ENCODE measurements at places on chromosomes 5 and 9.

DNA sequence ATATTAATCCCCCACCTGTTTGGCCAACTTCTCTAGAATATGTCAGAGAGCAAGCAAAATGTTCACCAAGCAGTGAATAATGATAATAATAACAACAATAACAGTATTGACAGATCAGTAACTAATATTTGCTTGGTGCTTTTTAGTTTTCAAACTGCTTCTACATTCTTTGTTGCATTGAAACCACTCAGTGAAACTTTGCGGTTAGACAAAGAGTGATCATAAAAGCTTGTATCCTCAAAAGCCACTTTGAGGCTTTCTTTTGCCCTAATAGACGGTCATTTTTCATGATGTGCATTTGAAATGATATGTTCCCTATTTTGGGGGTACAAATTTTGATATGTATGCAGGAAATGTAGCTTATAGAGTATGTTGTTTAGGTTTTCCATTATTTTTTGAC is 43.6 kb upstream of the PTGS1 start:
- DNase-seq = no peak

GRCh38 chr5:112687306-112687705 is 50.4 kb upstream of the APC start:
- DNase-seq = no peak

GRCh38 chr5:173984218-173984617 is 4.8 kb upstream of the C5orf47 start:
- no peak for DNase-seq

- DNase-seq = no peak
These were observed 435.8 kb downstream of the CTNND2 start for GRCh38 chr5:11468334-11469039.

DNA sequence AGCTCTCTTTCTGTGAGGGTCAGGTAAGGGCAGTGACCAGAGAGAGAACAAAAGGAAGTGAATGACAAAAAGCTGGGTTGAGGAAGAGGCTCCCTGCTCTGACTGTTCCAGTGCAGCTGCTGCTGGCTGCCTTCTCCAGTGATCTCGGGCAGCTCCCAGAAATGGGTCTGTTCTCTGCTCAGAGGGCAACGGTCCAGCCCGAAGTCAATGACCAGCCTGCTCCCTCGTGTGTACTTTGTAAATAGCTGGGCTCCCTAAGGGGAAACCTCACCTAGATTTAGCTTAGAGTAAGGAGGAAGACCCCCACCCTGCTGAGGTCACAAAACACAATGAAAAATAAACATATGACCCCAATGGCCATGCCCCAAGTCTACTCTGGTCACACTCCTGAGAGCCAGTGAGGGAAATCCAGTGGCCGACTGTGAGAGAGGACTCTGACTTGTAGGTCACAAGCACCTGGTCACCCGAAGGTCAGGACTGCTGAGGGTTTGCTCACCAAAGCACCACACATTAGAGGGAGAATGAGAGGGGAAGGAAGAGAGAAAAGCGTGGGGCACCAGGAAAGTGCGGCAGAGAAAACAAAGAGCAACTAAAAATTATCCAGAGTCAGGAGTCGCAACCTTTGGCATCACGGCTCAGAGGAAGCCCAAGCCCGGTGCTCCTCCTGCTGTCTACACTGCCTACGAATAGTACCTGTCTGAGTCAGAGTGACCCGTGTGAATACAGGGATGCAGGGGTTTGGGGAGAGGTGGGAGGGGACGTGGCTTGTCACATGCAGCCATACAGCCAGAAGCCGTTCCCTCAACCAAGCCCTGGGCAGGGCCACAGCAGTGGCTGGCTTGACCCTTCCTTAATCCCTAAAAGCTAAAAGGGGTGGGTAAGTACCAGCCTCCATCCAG is 19.8 kb downstream of the NIPAL4 start:
- DNase-seq = no peak

DNA sequence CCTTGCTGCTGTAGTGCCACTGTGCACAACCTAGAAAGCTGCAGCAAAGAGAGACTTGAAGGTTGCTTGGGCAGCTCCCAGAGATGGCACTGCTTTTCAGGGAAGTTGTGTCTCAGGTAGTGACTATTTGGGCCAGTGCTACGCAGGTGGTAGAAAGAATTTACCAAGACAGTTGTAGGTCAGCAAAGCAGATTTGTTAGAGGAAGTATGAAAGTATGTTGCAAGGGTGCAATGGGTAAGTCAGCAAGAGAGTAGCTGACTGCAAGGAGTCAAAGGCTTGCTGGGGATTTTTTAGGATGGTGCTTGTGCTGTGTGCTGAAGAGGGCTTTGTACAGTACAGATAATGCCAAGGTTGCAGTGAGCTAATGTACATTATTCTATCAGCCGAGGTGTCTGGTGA is 33.5 kb upstream of the SPARC start:
- no peak for DNase-seq

- no peak for DNase-seq
These were observed 117.8 kb downstream of the ZNF354C start for GRCh38 chr5:179177711-179178575.

DNA sequence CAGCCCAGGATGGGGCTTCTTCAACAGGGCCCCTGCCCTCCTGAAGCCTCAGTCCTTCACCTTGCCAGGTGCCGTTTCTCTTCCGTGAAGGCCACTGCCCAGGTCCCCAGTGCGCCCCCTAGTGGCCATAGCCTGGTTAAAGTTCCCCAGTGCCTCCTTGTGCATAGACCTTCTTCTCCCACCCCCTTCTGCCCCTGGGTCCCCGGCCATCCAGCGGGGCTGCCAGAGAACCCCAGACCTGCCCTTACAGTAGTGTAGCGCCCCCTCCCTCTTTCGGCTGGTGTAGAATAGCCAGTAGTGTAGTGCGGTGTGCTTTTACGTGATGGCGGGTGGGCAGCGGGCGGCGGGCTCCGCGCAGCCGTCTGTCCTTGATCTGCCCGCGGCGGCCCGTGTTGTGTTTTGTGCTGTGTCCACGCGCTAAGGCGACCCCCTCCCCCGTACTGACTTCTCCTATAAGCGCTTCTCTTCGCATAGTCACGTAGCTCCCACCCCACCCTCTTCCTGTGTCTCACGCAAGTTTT is 23.6 kb downstream of the PCDHGC5 start:
- peak; percentile 85 for DNase-seq

- DNase-seq = no peak
These were observed at the start of gene SPINK13 for GRCh38 chr5:148268566-148268965. TSS of gene SPINK13 (plus strand) at chr5:148268794. CDS start at chr5:148270073, 1,279 bp downstream.

DNA sequence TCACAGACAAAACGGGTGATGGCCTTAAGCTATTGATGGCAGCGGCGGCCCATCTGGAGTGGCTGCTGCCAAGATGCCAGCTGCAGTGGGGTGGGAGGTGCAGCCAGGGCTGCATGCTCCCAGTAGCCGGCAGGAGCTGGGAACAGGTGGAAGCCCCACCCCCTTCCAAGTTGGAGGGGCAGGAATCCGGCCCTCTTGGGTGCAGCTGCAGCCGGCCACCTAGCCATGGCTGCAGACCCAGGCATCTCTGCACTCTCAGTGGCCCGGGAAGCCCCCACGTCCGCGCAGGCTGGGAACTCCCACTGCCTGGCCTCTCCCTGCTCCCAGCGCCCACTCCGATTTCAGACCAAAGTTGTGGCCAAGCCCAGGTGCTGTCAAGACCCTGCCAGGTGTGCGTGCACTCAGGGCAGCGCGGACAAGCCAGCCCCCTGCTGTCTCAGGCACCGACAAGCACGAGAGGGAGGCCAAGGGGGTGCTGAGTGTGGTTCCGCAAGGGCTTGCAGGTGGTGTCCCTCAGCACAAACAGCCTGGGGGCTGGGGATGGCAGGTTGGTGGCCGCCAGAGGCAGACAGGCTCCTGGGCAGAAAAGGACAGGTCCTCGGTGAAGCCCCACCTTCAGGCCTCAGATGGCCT is 115.1 kb upstream of the TSLP start:
- DNase-seq = no peak

DNA sequence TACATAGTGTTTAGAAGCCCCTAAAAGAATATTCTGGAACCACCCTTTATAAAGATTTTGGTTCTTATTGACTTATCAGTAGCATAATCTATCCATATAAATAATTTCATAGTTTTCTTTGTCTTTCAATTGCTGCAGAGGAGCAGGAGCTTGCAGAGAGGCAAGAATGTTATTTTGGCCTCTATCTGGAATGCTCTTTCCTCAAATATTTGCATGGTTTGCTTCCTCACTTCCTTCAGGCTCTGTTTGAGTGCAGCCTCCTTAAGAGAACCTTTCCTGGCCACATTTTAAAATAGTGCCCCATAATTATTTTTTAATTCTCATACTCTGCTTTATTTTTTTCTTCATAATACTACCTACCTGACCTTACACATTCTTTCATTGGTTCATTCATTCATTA is 1.5 kb downstream of the C5 start:
- no peak for DNase-seq

DNA sequence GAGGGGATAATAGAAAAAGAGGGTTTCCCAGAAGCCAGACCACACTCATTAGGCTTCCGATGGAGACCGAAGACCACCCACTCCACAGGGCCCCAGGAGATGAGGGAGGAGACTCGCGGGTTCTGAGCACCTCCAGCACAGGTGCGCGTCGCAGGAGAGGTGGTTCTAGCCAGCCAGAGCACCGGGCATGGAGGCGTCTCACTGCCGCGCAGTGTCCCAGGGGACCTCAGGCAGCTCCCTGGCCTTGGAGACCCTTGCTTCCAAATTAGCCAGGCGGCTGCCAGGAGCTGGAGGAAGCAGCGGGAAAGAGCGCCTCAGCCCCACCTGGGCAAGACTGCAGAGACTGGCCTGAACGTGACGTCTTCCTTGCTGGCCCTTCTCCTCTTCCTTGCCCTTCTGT is 115.4 kb upstream of the FBXL7 start:
- no peak for DNase-seq

DNA sequence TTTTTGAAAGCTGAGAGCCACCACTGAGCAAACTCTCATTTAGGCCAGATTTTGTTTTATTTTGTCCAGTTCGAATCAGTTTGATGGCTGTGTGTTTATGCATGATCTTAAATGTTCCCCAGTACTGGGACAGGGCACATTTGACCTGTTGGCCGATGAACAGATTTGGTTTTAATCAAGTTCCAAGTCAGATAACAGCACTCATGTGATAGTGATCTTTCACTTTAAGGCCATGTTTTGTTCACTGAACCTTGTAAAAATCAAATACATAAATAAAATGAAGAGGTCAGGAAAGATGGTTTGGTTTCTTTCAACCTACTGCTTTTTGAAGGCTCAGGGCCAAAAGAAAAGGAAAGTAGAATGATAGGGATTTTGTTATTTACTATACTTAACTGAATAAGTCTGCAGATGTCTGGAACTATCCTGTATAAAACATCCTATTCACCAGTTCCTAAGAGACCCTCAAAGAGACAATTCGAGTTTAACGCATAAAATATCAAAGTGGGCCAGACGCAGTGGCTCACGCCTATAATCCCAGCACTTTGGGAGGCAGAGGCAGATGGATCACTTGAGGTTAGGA is 77.2 kb downstream of the PGM5 start:
- no peak for DNase-seq

- DNase-seq = no peak
These were observed 182.2 kb downstream of the AGTPBP1 start for GRCh38 chr9:85559526-85559925.

DNA sequence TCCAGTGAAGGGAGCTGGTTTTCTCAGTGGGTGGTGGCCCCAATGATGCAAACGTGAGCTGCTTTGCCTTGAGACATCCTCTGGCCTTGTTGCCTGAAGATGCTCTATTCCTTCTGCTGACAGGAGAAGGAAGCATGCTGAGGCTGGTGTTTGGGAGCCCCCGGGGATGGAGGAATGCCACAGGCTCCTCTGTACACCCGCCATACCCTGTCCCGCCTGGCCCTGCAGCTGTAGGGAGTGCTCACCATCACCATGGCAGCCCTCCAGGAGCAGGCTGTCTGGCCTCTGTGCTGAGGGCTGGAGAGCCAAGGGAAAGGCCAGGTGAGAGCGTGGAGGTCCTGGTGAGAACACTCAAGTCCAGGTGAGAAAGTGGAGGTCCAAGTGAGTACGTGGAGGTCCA is 134.4 kb downstream of the MRPL36 start:
- no peak for DNase-seq

DNA sequence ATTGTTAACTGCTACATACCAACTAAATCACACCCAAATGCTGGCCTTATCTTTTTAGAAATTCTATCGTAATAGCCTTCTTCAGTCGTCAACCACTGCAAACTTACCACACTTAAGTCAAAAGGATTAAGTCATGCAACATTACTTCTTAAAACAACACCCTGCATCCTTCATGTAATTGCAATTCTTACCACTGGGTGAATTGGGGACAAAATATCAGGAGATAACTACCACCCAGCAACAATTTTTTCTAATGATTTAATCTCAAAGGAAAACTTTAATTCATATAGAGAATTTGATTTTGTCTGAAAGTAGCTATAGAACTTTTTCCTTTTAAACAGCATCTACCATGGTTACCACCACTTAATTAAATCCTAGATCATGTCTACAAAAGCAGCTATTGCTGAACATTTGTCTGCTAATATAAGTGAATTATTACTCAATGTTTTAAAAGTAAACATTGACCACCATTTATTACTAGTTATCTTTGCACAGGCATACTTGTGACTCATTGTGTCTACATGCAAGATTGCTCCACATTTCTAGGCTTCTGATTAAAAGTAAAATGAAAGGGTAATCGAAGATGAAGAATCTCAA is 10.5 kb downstream of the MLLT3 start:
- DNase-seq = no peak

DNA sequence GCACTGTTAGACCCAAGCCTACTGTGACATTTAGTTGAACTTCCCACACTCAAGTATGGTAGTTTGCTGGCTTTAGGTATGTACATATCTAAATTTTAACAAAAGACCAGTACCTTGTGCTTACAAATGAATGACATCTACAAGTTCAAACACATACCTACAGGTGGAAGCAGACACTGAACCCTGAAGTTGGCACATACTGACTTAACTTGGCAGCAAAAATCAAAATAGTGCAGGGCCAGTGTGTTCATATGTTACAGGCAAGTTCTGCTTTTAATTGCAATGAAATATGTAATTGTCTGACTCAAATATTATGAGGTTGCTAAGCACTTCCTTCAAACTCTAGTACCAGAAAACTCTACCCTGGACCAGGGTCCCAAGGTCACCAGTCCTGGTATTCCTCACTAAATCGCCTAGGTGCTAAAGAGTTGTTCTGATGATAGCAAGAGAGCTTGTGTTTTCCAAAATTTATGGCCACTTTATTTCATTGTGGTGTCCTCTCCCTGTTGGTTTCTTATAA is 77.4 kb downstream of the MEGF10 start:
- DNase-seq = no peak

GRCh38 chr5:169088028-169088725 is 212.8 kb downstream of the SLIT3 start:
- no peak for DNase-seq

DNA sequence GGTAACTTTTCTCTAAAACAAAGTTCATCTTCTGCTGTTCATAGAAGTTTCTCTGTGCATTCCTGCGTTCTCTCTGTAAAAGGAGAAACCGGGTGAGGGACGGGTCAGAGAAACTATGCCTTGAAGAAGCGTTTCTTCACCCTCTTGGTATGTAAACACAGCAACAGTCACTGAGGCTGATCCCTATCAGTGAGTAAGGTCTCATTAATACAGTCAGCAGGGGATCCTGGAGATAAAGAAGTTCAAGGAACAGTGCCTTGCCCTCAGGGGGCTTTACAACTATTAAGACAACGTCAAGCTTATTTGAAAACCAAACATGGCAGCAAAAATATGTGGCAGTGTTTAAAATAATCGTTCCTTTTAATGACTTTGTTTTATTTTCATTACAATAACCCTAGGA is 202.9 kb upstream of the IL12B start:
- DNase-seq = no peak

Data from heart right ventricle (tissue), 16 donors.